Stimulated activated CD4-positive, alpha-beta T cell treated with anti-CD3 and anti-CD28 coated beads, TNF-alpha, amount 100 ng/mL, for 1 hour (primary cell): ENCODE measurements at places on chromosomes 1 and 21.

GRCh38 chr1:3021233-3021671 lies at the start of gene ACTRT2:
Gene ACTRT2 (plus strand): TSS chr1:3021467. CDS start chr1:3021687, 220 bp downstream.
- no peak for DNase-seq

- no peak for DNase-seq
Observed at GRCh38 chr1:85544689-85545215, 35.8 kb upstream of the CCN1 start.

GRCh38 chr21:34071683-34072082 lies 1.7 kb upstream of the MRPS6 start:
- no peak for DNase-seq

DNA sequence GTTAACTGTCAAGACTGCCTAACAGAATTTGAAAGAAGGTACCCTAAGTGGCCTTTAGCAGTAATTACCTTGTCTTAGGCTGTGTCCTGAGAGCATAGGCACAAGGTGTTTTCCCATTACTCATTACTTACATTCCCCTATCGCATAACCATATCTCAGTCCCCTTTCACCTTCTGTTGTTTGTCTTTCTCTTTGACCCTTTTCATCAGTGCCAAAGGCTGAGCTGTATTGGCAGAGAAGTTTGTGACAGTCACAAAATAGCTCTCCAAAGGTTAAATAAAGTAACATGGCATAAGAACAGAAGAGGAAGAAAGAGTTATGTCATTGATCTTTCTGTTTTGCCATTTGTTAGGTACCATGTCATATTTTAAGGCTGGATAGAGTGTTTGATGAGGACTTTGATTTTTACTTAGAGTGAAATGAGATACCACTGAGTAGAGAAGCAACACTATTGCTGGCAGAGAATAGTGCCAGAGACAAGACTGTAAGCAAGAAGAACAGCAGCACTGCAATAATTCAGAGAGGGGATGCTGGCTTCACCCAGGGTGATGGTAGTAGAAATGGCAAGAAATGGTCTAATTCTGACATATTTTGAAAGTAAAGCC lies 497.8 kb downstream of the TTLL7 start:
- no peak for DNase-seq

DNA sequence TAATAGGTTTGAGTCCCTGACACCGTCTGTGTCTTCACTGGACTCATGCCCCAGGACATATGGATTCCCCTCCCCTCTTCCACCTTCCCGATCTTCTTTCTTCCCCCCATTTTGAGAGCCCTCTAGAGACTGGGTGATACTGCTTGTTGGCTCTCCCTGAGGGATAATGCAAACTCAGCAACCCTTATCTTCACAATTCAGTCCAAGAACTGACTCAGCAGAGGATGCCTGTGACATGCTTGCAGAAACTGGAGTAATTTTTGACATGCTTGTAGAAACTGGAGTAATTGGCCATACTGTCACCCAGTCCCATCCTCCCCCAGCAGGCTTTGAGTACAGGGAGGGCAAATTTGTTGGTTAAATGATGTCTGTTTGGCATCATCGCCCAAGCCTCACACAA lies 127.6 kb upstream of the CTTNBP2NL start:
- no peak for DNase-seq

DNA sequence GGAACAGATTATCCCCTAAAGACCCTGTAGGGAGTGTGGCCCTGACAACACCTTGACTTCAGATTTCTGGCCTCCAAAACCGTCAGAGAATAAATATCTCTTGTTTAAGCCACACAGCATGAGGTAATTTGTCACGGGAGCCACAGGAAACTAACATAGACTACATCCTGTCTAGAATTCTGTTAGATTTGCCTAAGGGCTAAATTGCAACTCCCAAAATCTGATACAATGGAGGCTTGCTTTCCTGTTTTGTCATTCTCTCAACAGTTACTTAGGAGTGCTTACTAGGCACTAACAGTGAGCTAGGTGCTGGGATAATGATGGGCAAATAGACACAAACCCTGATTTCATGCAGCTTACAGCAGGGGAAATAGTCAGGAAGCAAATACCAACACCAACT lies 141.6 kb downstream of the MIS18A start:
- no peak for DNase-seq

- no peak for DNase-seq
Observed at GRCh38 chr1:196546272-196547111, 61.7 kb downstream of the KCNT2 start.

- DNase-seq: no peak
Observed at GRCh38 chr21:44820851-44821250, 3.0 kb upstream of the SUMO3 start.

DNA sequence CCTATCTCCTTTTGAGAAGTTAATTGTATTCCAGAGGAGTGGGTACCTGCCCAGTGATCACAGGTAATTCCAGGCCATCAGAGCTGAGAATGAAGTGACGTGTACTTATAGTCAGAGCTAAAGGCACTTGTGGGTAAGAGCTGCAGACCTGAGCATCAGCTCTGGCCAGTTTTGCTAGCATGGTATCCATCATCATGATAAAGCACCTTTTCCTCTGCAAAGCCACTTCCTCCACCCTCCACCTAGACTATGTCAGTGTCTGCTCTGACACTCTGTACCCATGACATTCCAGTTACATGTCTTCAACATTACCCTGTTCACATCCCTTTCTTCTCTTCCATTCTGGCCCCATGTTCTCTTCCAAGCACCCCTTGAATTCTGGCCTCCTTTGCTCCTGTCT lies 157.3 kb downstream of the GRIK3 start:
- DNase-seq: no peak

DNA sequence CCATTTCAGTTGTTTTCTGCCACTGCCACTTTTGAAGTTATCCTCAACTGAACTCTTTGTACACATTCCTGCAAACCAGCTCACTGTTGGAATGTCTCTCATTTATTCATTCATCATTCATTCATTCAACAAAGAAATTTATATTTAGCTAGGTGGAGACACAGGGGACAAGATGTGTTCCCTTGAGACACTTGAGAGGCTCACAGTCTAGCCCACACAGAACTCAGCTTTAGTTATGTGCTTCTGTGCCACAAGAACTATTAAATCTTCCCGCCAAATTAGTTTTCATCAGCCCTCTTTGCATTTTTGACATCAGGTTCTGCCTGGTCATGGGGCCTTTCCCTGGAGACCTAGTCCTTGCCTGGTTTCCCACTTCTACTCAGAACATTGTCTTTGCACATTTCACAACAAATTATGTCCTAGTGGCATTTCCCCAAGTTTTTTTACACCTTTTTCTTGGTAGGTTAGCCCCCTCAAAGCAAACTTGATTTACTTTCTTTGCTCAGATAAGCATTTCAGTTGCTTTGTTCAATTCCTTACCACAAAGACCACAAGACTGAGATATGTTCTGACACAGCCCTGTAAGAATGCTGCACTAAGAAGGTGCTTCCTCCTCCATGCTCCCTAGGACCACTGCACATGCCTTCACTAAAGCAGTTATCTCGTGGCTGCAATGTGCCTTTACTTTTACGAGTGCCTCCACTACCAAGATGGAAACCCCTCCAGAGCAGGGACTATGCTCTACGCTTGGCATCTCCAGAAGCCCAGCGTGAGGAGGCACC lies 31.0 kb downstream of the ILDR2 start:
- no peak for DNase-seq

DNA sequence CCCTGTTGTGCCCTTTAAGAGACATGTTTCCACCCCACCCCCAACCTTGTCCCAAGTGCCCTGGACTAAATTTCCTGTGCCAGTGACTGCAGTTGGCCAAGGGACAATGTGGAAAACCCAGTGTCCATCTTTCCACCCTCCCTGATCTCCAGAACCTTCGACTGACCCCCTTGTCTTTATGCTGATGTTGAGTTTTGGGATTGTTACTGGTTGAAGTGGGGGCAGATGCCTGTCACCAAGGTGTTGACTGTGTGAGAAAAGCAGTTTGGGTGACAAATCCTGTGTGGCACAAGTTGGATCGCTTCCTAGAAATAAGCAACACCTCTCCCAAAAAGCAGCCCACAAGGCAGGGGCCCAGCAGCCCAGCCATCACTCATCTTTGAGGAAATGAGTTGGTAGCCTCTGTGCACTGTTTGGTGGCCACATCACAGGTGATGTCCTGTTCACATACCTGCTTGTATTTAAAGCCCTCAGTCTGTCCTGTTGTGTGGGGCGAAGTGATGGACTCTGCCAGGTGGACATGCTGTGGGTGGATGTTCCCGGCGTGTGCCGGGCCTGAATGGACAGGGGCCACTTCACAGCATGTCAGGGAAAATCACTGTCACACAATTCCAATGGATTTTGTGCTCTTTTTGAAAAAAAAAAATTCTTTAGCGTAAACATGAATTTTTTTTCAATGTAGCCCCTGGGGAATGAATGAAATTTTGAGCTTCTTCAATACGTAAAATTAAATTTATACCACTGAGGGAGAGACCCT lies 6.6 kb upstream of the MIIP start:
- no peak for DNase-seq

DNA sequence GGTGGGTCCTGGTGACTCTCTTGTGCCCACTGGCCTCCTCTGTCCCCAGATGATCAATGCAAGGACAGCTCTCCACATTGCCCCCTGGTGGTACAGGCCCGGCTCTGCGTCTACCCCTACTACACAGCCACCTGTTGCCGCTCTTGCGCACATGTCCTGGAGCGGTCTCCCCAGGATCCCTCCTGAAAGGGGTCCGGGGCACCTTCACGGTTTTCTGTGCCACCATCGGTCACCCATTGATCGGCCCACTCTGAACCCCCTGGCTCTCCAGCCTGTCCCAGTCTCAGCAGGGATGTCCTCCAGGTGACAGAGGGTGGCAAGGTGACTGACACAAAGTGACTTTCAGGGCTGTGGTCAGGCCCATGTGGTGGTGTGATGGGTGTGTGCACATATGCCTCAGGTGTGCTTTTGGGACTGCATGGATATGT lies 10.8 kb downstream of the ADAMTSL4 start:
- DNase-seq: no peak

DNA sequence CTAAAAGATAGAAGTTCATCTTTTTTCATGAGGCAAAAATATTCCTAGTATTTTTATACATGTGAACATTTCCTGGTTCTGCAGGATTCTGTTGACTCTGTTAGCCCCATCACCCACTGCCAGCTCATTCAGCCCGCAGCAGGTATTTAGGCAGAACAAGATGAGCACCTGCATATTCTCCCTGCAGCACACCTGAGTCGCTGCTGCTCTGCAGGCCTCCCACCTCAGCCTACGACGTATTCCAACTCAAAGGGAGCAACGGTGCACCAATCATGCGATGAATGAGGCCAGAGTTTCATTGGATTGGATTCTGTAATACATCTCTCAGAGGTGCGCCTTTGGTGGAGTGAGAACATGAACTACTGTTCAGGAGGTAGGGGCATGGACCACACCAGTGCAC lies 87.6 kb downstream of the CNIH3 start:
- no peak for DNase-seq

GRCh38 chr1:44802306-44803061 lies 2.3 kb downstream of the PLK3 start:
- no peak for DNase-seq

GRCh38 chr1:196178083-196178635 lies 430.1 kb downstream of the KCNT2 start:
- DNase-seq: no peak

- no peak for DNase-seq
Observed at GRCh38 chr1:114750780-114751179, 7.0 kb downstream of the CSDE1 start.

GRCh38 chr1:48688102-48688760 lies 88.5 kb downstream of the BEND5 start:
- DNase-seq: no peak

DNA sequence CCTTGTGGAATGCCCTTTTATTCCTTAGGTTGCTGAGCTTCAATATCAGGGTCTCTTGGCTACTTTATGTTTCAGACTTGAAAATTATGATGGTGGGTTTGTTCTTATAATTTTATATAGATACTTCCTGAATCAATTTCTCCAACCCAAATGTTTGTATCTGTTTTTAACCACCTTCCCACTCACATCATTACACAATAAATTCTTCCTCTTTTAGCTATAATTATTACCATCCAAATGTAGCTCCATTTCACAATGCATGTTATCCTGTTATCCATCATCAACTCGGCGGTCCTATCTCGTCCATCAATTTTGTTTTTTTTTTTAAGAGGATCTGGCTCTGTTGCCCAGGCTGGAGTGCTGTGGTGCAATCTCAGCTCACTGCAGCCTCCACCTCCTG lies 357.6 kb upstream of the ZP4 start:
- DNase-seq: no peak

GRCh38 chr1:14759042-14759818 lies 160.7 kb downstream of the KAZN start:
- no peak for DNase-seq

- DNase-seq: no peak
Observed at GRCh38 chr1:6118415-6118814, 61.7 kb downstream of the CHD5 start.

GRCh38 chr21:40634141-40634540 lies 212.8 kb downstream of the DSCAM start:
- DNase-seq: no peak

DNA sequence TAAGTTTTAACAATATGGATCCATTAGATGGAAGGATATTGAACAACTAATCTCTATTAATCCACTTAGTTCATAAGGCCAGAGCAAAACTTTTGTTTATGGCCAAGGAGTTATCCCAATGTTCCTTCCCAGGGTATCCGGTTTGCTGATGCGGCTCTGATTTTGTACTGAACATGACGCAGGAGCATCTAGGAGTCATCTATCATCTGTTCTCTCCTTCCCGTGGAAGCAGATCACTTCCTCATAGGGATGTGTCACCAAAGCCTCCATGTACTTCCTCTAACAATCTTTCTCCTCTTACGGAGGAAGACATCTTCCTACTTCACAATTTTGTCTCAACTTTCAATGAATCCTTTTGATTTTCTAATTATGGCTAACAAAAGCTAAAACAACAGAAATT lies 206.6 kb downstream of the APP start:
- no peak for DNase-seq

GRCh38 chr1:231632119-231632518 lies 5.5 kb downstream of the DISC1 start:
- no peak for DNase-seq

- no peak for DNase-seq
Observed at GRCh38 chr1:222331765-222332164, 216.1 kb downstream of the HHIPL2 start.

GRCh38 chr1:2334883-2335534 lies 56.3 kb downstream of the MORN1 start:
- DNase-seq: no peak

DNA sequence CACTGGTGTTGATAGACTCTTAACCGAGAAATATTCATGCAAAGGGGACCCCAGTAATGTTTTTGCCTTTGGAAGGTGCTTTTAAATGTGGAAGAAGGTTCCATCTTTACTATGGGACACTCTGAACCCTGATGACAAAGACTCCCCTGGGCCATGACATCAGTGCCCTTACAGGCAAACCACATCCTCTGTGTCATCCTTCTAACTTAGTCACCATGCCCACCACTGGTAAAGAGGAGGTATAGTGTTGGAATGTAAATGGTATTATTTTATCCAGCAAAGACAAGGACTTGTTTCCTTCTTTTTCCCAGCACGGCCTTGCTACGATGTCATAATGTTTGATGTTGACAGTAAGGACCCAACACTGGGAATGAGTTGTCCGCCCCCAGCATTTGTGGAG lies 12.6 kb downstream of the METTL13 start:
- peak; percentile 9 for DNase-seq

- DNase-seq: no peak
Observed at GRCh38 chr1:162264108-162264507, 112.5 kb downstream of the SPATA46 start.
